CD14-positive monocyte (primary cell): ENCODE measurements at places on chromosomes 12 and 14. TPM values are rescaled to one million over a fixed set of nuclear protein-coding genes. Genes with fewer than 3 reads are reported as not detected.

DNA sequence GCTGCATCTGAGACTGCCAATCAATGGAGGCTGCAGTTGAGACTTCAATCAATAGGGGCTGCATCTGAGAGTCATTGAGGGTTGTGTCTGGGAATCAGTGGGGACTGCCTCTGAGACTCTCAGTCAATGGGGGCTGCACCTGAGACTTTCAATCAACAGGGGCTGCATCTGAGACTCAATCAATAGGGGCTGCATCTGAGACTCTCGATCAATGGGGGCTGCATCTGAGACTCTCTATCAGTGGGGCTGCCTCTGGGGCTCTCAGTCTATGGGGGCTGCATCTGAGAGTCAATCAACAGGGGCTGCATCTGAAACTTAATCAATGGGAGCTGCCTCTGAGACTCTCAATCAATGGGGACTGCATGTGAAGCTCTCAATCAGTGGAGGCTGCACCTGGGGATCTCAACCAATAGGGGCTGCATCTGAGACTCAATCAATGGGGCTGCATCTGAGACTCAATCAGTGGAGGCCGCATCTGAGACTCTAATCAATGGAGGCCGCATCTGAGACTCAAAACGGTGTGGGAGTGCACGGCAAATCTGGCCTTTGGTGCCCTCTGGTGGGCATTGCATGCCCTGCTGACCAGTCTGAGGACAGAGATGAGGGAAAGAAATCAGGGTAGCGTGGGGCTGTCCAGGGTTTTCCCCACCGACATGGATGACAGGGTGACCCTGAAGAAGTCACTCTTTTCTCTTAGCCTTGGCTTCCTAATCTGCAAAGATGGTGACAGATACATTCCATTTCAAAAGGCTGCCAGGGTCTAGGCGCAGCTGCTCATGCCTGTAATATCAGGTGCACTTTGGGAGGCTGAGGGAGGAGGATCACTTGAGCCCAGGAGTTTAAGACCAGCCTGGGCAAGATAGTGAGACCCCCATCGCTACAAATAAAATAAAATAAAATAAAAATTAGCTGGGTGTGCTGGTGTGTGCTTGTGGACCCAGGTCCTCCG lies 41.3 kb upstream of the EIF5 start:
- DNase-seq: peak; percentile 63

- no peak for DNase-seq
Measured at GRCh38 chr12:79624378-79624777, 66.4 kb downstream of the PAWR start.

GRCh38 chr14:53389202-53389601 lies 236.1 kb upstream of the DDHD1 start:
- DNase-seq: no peak

GRCh38 chr12:77609016-77609415 lies 221.7 kb upstream of the NAV3 start:
- no peak for DNase-seq

DNA sequence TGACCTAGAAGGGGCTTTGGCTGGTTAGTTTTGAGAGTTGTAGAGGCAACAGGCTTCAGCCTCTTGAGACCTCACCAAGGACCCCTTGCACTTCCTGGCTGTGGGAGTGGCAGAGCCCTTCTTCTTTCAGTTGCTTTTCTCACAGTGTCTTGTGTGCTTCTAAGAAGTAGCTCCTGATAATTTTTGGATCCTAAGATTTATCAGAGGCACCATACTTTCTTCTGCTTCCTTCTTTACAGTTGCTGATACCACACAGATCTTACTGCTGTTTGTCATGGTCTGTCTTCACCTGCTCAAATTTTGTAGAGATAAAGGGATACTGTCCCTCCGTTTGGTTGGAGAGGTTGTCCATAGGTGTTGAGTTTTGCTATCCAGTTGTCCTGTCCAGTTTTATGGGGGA lies 33.8 kb downstream of the VRK1 start:
- no peak for DNase-seq

- DNase-seq: no peak
Measured at GRCh38 chr14:54211551-54212308, 185.1 kb upstream of the CDKN3 start.

DNA sequence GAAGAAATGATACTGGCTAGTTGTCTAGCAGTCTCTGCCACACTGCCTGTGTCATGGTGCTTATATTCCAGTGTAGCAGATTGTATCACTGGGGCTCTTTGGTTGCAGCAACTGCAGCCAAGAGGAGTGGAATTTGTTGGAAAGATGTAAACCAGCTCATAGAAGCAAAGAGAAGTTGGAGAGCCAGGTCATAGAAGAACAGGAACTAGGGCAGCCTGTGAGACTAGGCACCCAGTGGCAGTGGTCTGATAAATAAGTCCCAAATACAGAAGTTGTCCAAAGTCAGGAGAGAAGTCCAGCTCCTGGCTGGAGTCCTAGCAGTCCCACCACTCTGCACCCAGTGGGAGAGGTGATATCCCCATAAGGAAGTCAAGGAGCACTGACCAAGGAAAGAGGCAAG lies 172.5 kb upstream of the ARID2 start:
- peak; percentile 79 for DNase-seq

DNA sequence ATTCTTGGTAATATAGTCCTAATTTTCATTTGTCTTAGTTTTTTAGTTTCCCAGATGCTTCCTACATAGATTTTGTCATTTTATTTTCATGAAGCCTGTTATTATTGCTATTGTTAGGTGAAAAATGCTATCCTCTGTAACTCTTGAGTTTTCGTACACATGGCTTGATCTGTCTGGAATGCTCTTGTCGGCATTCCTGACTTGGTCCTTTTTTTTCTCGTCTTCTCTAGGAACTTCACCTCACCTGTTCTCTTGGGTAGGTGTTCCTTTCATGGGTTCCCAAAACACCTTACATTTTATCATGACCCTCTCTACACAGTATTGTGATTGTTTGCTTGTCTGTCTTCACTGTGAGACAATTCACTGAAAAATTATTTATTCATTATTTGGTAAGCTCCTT lies 267.4 kb downstream of the TMTC2 start:
- DNase-seq: no peak

DNA sequence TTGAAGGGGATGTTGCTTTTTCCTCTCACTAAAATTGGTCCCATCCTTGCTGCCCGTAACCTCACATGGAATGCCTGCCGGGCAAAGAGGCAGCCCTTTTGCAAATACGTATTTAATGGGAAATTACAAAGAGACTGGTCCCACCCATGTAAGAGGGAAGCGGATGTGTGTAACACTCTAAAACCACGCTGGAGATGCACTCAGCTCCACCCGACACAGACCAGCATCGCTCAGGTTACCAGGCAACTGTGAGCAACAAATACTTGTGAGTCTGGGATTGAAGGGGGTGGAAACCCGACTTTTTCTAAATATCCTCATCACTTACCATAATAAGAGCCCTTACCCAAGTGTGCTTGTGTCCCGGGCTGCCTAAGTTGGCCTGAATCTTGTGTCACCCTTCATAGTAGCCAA lies 47.7 kb downstream of the ELK3 start:
- peak; percentile 83 for DNase-seq

GRCh38 chr14:72433511-72433910 lies 460.4 kb downstream of the DPF3 start:
- no peak for DNase-seq

GRCh38 chr14:99177046-99177655 lies 94.8 kb downstream of the BCL11B start:
- no peak for DNase-seq

DNA sequence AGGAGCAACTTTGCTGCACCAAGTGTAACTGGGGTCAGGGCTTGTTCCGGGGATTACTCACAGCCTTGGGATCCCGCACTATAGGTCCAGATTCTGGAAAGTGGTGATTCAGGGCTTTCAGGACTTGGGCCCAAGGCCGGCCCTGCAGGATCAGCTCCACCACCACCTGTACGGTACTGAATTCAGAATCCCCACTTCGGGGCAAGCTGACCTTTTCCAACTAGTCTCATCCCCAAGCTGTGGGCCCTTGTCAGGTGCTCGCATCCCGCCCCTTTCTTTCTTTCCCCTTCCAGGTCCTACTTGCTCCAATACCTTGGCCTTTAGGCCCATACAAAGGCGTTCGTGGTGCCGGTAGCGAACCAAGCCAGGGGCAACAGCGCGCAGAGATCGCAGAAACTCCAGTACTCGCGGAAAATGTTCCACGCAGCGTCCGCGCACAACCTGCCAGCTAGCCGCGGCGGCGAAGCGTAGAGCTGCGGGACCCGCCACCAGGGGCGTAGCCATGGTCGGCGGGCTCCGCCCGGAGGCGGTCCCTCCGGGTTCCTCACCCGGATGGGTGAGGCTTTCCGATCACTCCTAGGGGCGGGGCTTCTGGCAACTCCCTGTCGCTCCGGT lies 487 bp downstream of the TINF2 start:
- DNase-seq: peak; percentile 88

DNA sequence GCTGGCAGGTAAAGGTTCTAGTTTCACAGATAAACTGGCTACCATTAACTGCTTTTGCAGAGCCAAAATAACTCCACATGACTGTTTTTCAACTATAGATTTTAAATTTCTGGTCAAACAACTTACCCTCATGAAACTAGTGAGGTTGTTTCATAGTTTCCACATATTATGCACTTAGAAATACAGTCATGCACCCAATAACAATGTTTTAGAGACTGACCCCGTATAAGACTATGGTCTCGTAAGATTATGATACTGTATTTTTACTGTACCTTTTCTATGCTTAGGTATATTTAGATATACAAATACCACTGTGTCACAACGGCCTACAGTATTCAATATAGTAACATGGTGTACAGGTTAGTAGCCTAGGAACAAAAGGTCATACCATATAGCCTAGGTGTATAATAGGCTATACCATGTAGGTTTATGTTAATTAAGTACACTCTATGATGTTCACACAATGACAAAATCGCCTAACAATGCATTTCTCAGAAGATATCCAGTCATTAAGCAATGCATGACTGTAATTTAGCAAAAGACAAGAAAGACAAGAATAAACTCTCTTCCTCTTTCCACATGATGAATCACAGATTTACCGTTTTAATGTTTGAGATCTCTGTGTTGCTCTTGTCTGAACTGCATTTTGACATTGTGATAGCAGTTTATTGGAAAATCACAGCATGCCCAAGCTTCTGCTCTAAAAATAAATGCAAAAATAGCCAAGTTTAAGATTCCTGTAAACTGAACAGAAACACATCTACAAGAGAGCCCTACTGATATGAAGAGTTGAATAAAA lies 17.1 kb downstream of the DICER1 start:
- peak; percentile 69 for DNase-seq

- DNase-seq: no peak
Measured at GRCh38 chr14:87940382-87940781, 52.6 kb downstream of the GALC start.

DNA sequence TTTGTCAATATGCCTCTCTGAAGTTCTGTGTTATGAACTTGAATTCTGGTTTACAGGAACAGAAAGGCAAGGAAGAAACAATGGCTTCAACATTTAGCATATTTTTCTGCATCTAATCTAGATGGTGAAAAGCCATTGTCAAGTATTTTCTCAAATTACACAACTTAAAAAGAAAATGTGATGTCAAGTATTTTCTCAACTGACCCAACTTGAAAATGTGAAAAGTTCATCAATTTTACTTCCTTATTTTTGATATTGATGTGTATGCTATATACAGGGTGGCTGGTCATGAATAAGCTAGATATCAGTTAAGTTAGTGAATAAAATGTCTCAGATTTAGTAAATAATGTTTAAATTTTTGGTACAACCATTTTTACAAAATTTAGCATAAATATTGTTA lies 196.7 kb downstream of the ALX1 start:
- no peak for DNase-seq

GRCh38 chr14:61104358-61104757 lies 123.3 kb downstream of the SLC38A6 start:
- DNase-seq: peak; percentile 39

DNA sequence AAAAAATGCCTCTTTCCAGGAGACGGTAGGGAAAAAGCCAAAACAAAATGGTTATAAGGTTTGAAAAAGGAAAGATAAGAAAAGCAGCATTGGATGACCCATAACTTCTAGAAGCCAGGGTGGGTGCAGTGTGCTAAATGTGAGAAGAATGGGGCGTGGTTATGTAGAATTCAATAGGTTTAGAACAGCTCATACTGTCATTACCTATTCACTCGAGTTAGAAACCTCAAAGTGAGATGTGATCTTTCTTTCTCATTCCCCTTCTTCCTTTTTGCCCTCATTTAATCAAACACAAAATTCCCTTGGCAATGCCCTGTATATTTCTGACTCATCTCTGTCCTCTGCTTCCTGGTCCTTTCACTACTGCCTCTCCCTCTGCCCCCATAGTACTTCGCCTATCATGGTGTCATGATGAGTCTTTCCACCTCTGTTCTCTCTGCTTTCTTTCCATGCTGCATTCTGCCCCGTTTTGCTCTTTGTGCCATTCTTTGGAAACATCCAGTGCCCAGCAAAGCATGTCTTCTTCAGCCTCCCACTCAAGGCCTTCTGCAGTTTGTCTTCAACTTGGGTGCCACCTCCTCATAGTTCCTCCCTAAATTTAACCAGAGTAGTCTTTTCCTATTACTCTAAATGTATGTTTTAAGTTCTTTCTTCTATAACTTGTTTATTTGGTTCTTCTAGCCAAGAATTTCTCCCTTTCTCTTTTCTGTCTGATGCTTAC lies 496.3 kb downstream of the NRXN3 start:
- no peak for DNase-seq

DNA sequence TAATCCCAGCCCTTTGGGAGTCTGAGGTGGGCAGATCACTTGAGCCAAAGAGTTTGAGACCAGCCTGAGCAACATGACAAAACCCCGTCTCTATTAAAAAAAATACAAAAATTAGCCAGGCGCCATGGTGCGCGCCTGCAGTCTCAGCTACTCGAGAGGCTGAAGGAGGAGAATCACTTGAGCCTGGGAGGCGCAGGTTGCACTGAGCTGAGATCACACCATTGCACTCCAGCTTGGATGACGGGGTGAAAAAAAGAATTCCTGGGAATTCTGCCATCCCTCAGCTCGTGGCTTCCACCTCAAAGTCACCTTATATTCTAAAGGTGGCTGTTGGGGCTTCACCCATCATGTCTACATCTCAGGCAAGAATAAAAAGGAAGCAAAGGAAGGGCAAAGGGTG lies 12.9 kb downstream of the BCL2L14 start:
- DNase-seq: no peak

UNC119B gene
- 2.1 TPM for polyA plus RNA-seq

STAB2 gene
- not detected in 2 replicates for polyA plus RNA-seq

DPF3 gene
- 0.01 and 0.39 TPM in 2 replicates for polyA plus RNA-seq

NGB gene
- polyA plus RNA-seq: not detected

NUAK1 gene
- polyA plus RNA-seq: not detected

SOX5 gene
- not detected in 2 replicates for polyA plus RNA-seq
